ENCODE measurements at places on chromosomes 5 and 9.

GRCh38 chr5:171427318-171428167 is 8.1 kb downstream of the FGF18 start:
- no peak for DNase-seq

- no peak for DNase-seq
These were observed 919.5 kb downstream of the DTWD2 start for GRCh38 chr5:118068886-118069285.

DNA sequence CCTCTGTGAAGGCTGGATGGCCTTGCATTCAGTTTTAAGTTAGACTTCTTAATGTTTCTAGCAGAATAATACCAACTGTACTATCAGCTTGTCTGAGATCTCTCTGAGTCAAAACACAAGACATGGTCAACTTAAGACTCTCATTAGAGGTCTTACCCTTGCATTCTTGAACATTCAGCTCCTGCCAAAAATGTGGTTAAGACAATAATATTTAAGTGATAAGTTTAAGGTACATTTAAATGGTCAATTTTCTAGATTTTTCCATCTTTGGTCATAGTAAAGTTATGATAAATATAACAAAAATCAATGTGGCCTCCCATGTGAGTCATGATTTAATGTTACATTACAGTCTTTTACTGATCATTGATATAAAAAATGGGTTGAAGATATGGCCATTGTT is 75.0 kb downstream of the NR2F1 start:
- DNase-seq: no peak

DNA sequence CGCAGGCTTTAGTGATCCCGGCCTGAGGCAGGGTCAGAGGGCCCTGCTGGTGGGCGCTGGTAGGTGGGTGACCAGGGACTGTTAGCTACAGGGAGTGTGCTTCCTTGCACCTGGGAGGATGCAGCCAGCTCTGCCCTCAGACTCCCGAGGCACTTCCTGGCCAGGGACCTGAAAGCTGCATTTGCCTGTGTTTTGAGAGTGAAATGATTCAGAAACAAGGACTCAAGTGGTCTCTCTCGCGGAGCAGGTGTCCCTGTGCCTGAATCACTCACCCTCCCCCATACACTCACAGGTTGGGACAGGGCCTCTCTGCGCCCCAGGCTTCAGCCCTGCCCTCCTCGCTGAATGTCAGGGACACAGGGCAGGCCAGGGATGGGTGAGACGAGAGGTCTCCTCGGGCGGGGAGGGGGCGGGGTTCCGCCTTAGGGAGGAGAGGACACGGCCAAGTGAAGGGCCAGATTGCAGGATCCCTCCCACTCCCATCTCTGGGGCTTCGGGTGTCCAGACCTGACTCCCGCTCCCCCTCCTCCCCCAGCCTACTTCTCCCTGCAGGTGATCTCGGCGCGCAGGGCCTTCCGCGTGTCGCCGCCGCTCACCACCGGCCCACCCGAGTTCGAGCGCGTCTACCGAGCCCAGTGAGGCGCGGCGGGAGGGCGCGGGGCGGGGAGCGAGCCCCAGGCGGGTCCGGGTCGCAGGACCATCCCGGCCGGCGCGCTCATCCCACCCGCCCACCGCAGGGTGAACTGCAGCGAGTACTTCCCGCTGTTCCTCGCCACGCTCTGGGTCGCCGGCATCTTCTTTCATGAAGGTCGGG is 1.5 kb downstream of the LTC4S start:
- no peak for DNase-seq

- DNase-seq: no peak
These were observed 3.3 kb upstream of the CDC20B start for GRCh38 chr5:55176176-55176818.

DNA sequence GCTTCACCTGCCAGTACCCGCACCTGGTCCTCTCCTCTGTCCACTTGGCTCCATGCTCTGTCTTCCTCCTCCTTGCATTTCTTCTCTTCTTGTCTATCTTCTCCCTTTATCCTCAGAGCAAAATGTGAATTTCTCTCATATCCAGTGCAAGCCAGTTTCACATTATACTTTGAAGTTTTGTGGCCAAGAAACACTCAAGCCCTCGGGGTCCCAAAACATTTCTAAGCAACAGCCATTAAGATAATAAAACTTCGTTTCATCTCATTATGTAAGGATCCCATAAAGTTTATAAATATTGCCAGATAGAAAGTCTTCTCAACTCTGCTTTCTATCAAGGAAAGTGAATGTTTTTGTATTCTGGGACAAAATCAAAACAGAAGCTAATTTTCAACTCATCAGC is 178.8 kb downstream of the SNX18 start:
- no peak for DNase-seq

DNA sequence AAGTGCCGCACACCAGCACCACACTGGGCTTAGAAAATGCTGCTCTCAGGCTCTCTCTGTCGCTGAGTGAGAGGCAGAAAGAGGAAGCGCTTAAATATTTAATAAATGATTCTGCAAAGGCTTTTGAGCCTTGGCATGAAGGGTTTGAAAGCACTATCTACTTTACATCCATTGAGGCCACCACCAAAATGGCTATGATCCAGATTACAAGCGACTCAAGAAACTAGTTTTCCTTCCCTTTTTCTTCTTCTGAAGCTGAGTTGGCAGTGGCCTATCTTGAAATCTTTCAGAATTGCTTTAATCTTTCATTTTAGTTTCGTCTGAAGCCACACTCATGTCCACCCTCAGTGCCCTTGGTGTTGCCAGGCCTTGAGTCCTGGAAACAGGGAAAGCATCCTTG is 59.5 kb downstream of the EBF1 start:
- DNase-seq: no peak

DNA sequence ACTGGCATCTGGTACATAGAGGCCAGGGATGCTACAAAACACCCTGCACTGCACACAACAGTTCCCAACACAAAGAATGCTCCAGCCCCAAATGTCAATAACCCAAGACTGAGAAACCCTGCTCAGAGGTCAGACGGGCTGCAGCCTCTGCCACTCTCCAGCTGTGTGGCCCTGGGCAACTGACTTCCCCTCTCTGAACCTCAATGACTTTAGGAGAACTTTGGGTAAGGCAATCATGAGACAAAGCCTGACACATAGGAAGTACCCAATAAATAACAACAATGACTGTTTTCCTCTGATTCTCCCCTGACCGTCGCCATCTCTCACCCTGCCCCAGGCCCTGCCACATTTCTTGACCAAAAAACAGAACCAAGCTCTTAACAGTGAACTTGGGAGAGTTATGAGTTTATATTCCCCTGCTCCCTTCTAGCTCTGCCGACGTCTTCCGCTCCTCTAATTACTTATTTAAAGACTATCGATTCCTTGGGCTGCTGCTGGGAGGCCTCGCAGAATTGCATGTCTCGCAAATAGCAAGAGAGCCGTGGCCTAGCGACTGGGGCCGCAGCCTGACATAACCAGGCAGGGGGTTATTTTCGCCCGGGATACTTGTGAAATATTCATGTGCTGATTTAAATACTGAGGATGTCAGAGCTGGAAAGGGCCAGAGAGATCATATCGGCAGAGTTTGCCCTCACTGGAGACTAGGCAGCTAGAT is 24.5 kb upstream of the CRB2 start:
- no peak for DNase-seq

DNA sequence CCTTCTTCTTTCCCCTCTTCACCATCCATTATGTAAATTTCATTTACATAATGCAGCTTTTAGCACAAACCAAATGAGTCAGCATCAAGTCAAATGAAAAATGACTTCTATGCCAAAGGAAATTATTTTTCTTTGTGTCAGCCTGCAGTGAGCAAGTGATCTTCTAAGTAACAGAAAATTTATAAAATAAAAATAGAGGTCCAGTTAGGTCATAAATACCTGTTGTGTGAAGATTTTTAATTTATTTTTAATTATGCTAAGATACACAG is 16.7 kb upstream of the THG1L start:
- no peak for DNase-seq

DNA sequence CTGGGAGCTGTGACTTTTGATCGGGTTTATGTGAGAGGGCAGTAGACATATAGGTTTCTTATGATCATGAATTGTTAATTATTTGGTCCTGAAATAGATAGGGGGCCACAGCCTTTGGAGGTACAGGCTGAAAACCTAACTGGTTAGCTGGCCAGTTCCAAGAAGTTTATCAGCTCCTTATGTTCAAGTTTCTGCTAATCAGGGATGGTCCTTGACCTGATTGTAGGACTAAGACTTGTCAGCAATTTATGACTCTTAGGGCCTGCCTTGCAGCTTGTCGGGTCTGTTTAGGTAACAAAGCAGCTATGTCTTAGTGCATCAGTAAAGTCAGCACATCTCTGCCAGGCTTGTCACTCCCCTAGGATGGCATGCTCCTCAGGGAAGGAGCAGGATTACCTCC is 151.8 kb upstream of the RUSC2 start:
- no peak for DNase-seq
